Esophagus squamous epithelium (tissue), 5 donors: ENCODE measurements at places on chromosomes 12 and 14.

GRCh38 chr12:51797301-51797700, 51.2 kb downstream of the FIGNL2 start:
- DNase-seq: no peak

DNA sequence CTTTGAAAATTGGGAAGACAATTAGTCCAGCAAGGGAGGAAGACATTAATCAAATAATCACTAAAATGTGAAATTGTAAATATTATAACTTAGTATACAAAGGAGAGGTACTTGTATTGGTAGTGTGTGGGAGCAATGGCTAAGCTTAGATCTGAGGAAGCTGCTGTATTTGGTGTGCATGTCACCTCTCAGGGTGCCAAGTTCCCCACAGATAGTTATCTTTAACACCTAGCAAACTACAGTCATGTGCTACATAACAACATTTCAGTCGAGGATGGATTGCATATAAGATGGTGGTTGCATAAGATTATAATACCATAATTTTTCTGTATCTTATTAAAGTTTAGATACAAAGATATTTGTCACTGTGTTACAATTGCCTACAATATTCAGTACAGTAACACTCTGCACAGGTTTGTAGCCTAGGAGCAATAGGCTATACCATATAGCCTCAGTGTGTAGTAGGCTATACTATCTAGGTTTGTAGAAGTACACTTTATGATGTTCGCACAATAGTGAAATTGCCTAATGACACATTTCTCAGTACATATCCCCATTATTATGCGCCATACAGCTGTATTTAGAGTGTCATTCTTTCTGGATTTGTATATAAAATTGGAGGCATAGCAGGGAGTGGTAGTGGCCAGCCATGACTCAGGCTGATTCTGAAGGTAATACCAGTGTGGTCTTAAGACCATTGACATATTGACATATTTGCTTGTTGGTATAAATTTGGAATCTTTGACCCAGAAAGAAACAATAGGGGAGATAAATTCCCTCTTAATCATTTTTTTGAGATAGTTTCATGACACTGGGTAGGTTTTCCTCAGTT, 55.8 kb downstream of the RAD51B start:
- no peak for DNase-seq

DNA sequence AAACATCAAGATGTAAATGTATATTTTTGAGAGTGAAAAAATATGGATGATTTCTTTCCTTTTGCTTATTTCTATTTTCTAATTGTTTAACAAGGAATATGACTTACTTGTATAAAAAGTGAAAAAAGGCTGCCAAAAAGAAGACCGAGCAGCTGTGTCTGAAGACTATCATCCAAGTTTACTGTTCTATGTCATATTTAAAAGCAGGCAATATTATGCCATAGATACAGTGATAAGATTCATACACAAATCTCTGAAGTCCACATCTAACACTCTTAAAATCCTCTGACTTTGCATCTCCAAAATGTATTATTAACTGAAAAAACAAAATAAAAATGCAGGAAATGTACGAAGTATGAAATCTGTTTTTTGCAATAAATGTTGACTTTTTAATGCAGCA, 109.1 kb downstream of the SEC23A start:
- no peak for DNase-seq

DNA sequence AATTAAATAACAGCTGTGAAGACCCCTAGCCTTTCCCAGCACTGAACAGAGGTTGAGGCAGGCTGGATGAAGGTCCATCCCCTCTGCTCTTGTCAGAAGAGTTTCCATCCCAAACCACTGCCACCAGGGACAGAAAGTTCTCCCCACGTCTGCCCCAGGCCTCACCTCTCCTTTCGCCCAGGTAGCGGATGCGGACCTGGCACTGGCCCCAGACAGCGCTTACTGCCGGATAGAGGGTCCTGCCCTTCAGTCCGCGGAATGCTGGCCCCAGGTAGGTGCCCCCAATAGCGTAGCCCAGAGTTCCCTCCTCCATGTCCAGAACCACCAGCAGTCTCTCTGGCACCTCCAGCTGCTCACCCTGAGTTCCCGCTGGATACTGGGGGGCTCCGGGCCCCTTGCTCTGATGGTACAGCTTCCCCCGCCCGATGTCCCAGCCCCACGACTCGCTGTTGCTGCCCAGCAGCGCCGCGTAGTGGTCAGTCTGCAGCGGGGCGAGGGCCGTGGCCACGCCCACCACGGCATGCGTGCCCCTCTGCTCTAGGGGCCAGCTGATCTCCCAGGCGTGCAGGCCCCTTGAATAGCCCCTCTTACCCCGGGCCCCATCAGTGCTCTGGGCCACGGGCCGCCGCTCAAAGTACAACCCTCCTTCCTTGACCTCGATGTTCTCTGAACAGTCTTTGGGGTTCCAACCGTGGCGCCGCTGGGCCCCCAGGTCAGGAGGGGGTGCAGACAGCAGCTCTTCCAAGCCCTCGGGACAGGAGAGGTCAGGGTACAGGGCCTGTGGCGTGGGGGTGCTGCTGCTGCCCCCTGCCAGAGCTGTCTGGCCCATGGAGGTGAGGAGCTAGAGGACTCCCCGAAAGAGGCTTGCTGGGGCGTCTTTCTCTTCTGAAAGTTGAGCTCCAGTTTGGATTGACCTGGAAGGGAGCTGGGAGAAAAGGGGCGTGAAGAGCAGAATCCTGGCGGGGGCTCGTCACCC, 742 bp downstream of the SPSB2 start:
- no peak for DNase-seq

DNA sequence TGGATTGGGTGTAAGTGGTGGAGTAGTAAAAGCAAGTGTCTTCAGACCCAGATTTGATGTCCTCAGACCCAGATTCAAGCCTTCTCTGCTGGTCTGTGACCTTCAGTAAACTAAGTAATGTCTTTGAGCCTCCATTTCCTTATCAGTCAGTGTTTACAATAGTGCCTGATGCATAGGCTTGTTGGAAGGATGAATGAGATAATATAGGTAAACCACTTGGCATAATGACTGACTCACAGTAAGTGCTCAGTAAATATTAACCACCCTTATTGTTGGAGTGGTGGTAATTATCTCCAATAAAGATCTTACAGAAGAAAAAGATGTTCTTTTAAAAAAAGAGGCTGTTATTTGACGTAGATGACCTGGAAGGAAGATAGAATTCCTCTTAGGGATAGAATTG, 86.2 kb downstream of the IGF1 start:
- DNase-seq: no peak

GRCh38 chr14:76919431-76920330, 93.5 kb downstream of the LRRC74A start:
- DNase-seq: no peak

- no peak for DNase-seq
Measured at GRCh38 chr12:52622349-52622748, 4.0 kb upstream of the KRT73 start.

GRCh38 chr14:59600211-59600945, 23.8 kb upstream of the CCDC175 start:
- no peak for DNase-seq

DNA sequence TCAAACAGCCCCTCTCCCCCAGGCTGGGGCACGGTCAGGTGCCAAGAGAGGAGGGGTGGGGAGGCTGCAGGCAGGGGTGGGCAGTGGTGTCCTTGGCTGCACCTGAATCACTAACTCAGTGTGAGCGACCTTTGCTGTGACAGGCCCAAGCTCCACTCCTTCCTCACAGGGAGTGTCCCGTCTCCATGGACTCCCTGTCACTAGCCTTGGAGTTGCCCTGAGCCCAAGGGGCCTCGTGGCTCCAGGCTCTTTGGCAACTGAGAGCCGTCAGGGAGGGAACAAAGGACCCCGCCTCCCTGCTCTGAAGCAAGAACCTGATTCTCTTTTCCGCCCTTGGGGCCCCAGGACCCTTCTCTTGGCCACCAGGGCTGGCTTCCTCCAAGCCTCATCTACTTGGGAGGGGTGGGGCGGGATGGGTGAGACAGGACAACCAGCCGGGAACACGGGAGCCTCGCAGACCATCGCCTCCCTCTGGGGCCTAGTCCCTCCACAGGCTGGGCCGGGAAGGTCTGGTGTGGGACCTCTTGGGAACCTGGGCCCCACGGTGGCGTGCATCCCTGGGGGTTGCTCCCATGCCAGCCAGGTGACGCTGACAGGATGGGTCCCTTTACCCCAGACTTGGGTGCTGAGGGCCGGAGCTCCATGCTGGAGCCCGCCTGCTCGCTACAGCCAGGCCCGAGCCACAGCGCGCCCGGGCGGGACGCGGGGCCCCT, 935 bp upstream of the ADSS1 start:
- no peak for DNase-seq

GRCh38 chr14:95961481-95961880, 77.7 kb upstream of the C14orf132 start:
- DNase-seq: no peak

GRCh38 chr12:116533343-116534251, 25.6 kb upstream of the MAP1LC3B2 start:
- no peak for DNase-seq

- DNase-seq: no peak
Measured at GRCh38 chr12:69417741-69418167, 52.4 kb upstream of the FRS2 start.

- DNase-seq: no peak
Measured at GRCh38 chr12:102026728-102027127, 35.1 kb downstream of the WASHC3 start.

DNA sequence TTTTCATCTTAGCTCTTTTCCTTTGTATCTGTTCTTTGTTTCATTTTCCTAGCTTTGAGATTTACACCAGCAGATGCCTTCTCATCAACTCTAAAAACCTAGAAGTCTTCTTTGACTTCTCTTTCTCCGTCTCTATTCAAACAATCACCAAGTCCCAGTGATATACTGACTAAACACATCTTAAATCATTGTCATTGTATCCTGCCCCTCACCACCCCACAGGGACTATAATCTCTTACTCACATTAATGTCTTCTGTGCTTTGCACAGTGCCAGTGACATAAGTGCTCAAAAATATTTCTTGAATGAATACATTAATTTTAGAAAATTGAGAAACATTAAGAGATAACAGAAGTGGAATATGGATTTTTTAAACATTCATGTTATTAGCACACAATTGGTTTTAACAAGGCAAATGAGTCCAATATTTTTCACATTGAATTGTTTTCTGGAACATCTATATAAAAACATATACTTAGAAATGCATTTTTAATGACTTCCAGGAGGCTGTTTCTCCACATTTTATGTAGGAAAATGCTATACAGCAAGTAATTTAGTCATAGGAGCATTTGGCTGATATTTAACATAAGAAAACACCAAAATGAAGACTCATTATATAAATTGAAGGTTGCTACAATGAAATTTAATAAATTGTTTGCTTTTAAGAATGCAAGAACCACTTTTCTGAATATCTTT, 472.8 kb upstream of the PRICKLE1 start:
- DNase-seq: no peak

GRCh38 chr12:105507311-105508038, 177.0 kb downstream of the C12orf75 start:
- no peak for DNase-seq

GRCh38 chr14:97402279-97402678, 605.1 kb downstream of the VRK1 start:
- DNase-seq: no peak

DNA sequence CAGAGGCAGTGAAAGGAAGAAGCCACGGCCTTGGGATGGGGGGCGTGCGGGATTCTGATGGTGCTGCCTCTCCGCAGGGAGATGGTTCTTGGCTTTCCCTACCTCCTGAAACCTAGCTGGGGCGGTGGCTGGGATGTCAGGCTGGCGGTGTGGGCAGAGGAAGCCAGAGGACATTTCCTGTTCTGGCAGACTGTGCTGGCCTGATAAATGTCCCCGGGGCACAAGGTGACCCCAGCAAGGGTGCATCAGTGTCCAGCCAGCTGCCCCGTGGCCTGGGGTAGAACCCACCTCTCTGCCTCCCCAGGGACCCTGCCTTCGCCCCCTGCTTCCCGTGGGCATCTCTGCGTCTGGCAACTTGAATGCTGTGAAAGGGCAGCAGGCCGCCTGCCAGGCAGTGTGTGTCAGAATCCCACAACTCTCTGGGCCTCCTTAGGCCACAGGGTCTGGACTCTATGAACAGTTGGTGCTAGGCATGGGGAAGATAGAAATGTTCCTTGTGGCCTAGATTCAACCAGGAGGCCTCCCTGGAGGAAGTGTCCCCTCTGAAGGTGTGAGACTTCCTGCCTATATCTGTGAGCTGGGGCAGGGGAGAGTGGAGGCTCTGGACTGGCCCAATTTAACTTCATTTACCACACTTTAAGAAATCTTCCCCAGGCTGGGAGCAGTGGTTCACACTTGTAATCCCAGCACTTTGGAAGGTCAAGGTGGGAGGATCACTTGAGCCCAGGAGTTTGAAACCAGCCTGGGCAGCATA, 4.9 kb downstream of the SH2B3 start:
- DNase-seq: no peak

DNA sequence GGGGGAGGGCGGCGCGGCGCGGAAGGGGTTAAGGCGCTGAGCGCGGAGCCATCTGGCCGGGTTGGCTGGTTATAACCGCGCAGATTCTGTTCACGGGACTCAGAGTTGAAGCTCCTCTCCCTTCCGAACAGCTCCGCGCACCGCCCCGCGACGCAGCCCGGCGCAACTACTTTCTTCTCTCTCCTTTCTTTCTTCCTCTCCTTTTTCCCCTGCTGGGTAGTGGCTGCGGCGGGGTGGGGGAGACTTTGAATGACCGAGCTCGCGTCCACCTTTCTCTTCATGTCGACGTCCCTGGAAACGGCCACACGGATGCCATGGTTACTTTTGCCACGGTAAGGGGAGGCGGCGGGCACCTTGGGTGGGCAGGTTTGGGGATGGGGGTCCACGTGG, at the start of gene NTF3:
TSS of gene NTF3 (plus strand) at position 98 of the 390 bp plus-strand sequence. CDS start at position 315, 217 bp downstream.
- DNase-seq: no peak

- no peak for DNase-seq
Measured at GRCh38 chr14:68986225-68986624, 7.1 kb upstream of the ACTN1 start.

DNA sequence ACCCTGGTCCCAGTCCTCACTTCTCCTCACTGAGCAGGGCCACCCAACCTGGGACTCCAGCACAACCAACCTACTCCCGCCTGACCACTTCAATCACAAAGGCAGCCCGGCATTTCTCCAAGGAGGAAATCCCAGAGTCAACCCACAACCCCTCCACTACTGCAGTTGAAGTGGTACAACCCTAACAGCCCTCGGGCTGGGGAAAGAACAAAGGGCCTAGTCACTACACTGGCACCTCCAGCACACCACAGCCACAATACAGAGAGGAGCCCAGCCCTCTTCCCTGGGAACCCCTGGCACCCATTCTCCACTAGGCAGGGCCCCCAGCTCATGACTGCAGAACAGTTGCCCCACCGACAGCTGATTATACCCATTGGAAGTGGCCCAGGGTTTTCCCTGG, 13.7 kb upstream of the OR5AU1 start:
- DNase-seq: no peak

- peak; percentile 56 for DNase-seq
Measured at GRCh38 chr14:35336494-35337268, 44.5 kb downstream of the PSMA6 start.

DNA sequence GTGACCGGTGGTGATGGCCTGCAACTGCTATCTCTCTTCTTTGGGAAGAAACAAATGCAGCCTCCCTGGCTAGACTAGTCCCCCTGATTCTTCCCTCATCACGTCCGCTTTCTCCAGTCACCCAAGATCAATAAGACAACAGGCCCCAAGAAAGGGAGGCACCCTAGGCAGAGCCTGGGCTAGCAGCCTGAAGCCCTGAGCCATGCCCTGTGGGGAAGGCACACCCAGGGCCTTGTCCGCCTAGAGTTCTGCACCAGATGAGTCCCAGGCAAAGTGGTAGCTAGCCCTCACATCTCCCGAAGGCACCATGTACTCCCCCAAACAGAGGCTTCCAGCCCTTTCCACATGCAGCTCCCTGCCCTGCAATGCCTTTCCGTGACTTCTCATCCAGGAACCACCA, 35.1 kb downstream of the CAMKK2 start:
- DNase-seq: no peak

- no peak for DNase-seq
Measured at GRCh38 chr12:27644158-27644845, 51.9 kb upstream of the REP15 start.
